ENCODE measurements at places on chromosomes 4 and X. TPM values are rescaled to one million over a fixed set of nuclear protein-coding genes. Genes with fewer than 3 reads are reported as not detected.

DNA sequence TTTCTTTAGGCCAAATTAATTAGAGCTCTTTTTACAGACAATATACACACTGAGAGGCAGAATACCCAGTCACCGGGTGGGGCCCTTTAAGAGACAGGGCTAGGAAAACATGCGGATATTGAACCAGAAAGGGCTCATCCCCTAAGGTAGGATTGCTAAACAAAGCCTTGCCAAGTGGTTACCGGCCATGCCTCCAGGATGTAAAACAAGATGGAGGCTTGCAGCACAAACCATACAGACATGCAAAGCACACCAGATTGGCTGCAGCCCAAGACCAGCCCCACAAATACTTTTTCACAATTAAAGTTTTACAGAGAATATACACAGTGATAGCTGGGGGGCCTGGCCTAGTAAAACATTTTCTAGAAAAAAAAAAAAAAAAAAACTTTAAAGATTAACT, 210.0 kb downstream of the KLHL4 start:
- no peak for DNase-seq

DNA sequence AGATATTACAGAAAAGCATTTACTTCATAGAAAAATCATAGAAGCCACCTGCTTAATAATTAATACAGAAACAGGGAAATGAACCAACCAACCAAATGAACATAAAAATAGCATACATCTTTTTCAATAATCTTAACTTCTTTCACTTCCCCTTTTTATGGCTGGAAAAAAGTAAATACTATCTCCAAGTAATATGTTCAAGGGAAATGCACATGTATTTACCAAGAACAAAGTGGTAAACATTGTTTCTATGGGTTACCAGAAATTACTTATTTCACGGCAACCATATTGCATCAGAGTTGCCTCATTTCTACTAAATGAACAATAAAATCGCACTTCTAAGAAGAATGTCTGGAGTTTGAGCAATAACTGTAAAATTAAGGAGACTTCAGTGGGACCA, 321.3 kb downstream of the TMA16 start:
- DNase-seq: no peak

- DNase-seq: no peak
Observed at GRCh38 chr4:54144661-54145171, 44.8 kb downstream of the GSX2 start.

GRCh38 chr4:137533855-137534254, 1.6 kb upstream of the PCDH18 start:
- DNase-seq: no peak

DNA sequence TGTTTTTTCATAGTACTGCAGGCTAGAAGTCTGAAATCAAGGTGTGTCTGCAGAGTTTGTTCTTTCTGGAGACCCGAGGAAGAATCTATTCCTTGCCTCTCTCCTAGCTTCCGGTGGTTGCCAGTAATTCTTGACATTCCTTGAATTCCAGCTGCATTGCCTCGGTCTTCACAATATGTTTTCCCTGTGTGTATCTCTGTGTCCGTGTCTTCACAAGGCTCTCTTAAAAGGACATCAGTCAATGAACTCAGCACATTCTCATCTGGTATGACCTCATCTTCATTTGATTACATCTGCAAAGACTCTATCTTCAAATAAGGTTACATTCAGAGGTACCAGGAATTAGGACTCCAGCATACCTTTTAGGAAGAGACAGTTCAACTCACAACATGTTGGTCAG, 163.4 kb downstream of the BANK1 start:
- DNase-seq: no peak

DNA sequence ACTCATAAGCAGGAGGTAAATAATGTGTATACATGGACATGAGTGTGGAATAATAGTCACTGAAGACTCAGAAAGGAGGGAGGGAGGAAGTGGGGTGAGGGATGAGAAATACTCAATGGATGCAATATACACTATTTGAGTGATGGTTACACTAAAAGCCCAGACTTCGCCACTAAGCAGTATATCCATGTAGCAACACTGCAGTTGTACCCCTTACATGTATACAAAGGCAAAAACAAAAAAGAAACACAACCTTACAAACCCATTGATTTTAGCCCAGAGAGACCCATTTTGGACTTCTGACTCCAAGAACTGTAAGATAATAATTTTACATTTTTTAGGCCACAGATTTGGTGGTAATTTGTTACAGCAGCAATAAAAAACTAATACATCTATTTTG, 51.5 kb downstream of the VMA21 start:
- DNase-seq: no peak

GRCh38 chr4:87122252-87122651, 98.2 kb downstream of the KLHL8 start:
- DNase-seq: no peak

GRCh38 chr4:1027219-1027914, 15.9 kb downstream of the FGFRL1 start:
- no peak for DNase-seq

- no peak for DNase-seq
Observed at GRCh38 chr4:137703195-137703594, 170.9 kb upstream of the PCDH18 start.

- DNase-seq: no peak
Observed at GRCh38 chr4:12852338-12853307, 631.5 kb downstream of the RAB28 start.

DNA sequence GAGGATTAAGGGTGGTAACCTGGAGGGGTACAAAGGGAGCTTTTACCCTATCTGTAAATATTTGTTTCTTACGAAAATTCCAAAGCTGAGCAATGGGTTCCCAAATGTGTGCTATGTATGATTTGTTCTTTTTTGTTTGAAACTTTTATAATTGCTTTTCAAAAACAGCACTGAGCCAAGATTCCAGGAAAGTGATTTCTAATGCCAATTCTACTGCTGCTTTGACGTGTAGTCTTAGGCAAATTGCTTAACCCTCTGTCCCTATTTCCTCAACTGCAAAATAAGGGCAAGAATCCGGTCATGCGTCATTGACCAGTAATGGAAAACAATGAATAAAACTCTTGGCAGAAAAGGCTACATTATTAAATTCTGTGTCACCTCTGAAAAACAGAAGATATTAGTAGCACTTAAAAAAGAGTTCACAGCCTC, 454.7 kb downstream of the IL15 start:
- no peak for DNase-seq

DNA sequence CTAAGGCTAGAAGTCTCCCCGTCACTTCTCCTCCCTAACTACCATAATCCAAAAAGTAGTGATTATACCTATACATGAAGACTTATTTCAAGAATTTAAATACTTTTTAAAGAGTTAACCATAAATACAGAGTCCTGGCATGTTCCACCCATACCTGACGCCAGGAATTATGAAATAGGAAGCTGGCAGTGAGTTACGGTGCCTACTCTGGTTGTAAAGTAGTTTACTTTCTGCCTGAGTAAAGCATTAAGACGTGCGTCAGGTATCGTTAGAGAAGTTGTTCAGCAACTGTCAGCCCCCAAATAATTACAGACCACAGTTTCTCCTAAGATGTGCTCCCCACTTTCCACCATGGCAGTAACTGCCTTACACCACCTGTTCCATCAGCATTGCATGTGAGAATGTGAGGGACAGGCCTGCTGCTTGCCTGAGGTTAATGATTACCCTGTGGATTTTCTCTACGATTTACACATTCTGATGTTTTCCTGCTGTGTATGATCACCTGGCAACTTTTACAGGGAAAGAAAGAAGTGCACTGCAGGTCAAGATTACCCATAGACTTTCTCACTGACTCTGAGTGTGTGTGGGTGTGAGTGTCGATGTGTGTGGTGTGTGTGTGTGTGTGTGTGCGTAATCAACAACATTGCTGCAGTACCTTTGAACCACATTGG, 92.3 kb upstream of the SLC7A11 start:
- no peak for DNase-seq

HDX gene
- total RNA-seq: 5.3 TPM

ZNF732 gene
- total RNA-seq: not detected

All from omental fat pad (tissue), 4 donors.